ENCODE measurements at places on chromosomes 4 and X.
A peak's percentile ranks its signal among the peaks of the same experiment; 100 is the strongest.

- no peak for DNase-seq
These were observed 142.7 kb downstream of the AMMECR1 start for GRCh38 chrX:110175146-110175545.

- no peak for DNase-seq
These were observed 88.0 kb upstream of the SLITRK2 start for GRCh38 chrX:145729635-145730034.

GRCh38 chr4:7745301-7745885 lies 194.3 kb downstream of the AFAP1 start:
- no peak for DNase-seq

DNA sequence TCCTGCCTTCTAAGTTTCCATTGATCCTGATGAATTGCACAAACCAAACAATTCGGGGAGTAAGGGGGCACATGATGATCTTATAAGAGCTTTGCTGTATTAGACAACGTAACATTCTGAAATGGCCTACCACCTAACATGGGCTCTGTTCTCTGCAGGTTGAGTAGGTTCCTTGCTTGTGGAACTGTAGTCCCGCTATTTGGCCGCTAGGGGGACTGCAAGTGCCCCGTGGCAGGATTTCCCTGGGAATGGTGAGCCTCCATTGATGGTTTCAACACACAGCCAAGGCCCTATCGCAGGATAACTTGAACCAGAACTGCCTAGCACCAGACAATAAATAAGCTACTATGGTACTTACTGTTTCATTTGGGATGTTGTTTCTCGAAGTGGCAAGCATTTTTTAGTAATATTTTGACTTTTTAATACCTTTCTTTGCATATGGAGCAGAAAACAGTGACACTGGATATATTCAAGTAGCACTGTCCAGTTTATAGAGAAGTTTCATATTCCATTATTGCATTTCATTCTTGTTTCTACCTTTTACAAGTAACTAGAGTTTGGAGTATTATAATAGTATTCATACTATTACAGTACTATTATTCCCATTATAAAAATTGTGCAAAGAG lies 11.9 kb downstream of the AR start:
- peak; percentile 50 for DNase-seq

DNA sequence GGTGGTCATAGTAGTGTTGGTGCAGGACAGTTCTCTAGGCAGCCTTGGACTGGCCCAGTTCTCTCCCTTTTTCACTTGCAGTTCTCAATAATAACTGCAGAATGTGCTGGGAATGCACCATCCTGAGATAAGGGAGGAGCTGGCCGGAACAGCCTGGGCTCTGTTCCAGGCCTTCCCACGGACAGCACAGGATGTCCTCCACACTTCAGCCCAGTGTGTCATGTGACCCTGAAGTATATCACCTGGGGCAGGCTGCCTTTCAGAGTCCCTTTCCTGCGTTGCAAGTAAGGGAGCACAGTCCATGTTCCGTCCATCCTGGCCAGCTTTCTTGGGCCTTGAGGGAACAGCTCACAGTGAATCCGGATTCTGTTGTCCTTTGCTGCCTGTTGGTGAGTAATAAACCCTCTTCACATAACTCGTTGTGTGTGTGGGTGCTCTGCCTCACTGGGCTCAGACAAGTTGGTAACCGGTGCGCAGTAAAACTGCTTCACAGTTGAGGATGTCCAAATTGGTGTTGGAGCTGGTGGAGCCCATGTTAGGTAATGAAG lies 32.3 kb upstream of the BBS12 start:
- no peak for DNase-seq

- no peak for DNase-seq
These were observed 62.2 kb upstream of the GRPEL1 start for GRCh38 chr4:7129871-7130620.

DNA sequence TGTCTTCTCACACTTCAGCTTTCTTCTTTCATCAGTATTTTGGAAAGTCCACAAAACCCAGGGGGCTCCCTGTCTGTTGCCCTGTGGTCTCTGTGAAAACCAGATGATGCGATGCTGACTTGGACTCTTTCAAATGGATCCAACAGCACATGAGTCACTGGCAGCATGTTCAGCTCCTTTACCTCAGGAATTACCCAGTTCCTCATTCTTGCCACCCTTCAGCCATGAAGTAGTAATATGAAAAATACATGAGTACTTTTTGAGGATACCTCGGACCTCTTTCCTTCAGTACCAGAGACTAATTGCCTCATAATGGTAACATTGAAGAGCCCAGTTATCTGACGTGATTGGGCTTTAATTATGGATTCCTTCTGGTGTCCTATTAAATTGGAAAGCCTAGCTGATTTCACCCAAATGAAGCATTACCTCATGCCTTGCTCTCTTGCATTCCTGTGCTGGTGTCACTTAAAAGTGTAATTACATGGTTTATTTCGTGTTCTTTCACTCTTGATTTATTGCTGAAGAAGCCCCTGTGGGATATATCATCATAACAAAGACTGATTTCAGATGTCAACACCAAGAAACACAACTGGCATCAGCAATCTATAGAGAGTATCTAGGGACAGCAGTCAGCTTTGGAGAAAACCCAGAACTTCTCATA lies 63.4 kb downstream of the NFKB1 start:
- no peak for DNase-seq

DNA sequence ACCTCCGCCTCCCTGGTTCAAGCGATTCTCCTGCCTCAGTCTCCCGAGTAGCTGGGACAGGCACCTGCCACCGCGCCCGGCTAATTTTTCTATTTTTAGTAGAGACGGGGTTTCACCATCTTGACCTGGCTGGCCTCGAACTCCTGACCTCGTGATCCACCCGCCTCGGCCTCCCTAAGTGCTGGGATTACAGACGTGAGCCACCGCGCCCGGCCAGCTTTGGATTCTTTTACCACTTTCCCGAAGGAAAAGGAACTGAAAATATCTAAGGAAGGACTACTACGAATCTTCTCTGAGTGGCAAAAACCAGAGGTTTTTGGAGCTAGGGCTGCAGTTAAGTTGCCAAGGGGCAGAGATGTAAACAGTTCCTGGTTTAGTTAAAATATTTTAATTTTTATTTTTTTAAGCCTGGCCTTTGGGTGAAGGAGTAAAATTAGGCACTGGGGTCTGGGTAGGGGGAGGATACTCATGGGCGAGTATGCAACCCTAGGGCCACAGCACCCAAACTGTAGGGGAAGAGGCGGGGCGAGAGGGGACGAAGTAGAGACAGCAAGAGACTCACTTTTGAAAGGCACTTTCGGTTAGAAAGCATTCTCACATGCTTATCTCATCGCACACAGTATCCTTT lies 525 bp upstream of the CISD2 start:
- DNase-seq, result peak; percentile 38

GRCh38 chrX:100315566-100315965 lies 94.5 kb downstream of the PCDH19 start:
- DNase-seq, result no peak

GRCh38 chrX:54494989-54495813 lies 833 bp downstream of the FGD1 start:
- DNase-seq, result no peak

DNA sequence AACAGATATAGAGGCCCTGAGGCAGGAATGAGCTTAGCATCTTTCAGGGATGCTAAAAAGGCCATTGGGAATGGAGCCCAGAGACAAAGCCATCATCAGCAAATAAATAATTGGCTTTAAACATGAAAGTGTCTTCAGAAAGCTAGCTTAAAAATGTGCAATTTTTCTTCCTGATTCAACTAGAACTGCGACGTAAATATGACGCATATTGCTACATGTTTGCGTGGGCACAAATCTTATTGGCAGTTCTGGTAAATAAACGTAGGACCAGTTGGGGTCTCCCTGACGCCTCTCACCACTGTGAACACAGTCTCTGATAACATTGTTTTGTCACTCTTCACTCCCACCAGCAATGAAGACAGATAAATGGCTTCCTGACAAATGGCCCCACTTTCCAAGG lies 97.3 kb upstream of the SRD5A3 start:
- no peak for DNase-seq

DNA sequence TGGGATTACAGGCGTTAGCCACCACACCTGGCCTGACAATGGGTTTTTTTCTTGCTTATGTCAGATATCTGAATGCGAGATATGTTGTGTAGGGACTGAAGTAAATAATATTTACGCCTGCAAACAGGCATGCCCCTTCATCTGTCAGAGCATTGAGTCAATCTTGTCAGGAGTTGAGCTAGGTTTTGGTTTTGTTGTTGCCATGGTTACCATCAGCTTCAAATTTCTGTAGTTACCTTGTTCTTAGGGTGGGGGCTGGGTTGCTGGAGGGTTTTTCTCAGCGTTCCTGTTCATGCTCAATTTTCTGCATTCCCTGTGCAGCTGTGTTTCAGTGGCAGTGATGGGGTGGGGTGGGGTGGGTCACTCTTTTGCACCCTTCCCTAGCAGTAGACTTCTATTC lies 14.5 kb downstream of the MRPL1 start:
- no peak for DNase-seq

DNA sequence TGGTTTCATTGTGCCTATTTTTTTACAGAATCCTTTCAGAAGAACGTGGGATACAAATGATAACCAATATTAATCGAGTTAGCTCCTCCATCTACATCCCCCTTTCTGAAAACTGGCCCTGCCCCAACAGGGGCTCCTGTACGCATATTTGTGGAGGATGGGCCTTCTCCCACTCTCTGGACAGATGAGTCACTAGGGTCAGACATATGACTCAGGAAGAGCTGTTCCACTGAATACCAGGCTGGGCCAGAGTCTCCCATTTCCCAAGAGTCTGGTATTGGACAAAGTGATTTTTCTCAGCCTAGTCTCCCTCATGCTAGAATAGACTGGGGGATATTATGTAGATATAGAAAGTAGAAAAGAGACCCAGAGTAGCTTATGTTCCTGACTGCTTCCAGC lies 142.4 kb downstream of the TSPAN5 start:
- DNase-seq, result no peak

DNA sequence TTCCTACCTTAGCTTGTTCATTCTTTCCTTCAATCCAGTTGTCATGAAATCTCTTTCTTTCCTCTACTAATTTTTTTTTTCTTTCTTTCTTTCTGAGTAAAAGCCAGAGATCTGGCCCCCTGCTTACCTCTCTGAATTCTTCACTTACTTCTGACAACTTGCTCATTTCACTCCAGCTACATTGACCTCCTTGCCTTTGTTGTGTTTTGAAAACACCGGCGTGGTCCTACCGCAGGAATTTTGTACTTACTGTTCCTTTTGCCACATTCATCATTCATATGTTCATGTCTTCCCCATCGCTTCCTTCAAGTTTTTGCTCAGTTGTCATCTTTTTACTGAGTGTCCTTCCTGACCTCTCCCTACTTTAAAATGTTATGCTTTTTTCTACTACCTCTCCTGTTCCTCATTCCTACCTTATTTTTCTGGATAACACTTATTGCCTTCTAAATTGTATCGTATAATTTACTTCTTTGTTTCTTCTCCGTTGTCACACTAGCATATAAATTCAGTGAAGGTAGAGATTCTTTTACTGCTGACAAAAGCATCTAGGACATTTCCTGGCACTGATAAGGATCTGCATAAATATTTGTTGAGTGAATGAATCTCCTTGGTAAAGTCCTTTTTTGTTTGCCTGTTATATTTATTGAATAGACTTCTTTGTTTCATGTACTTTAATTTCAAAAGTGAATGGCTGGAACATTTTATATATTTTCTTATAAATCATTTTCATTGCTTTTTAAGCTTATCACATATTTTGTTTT lies 74.4 kb downstream of the NFKB1 start:
- no peak for DNase-seq

DNA sequence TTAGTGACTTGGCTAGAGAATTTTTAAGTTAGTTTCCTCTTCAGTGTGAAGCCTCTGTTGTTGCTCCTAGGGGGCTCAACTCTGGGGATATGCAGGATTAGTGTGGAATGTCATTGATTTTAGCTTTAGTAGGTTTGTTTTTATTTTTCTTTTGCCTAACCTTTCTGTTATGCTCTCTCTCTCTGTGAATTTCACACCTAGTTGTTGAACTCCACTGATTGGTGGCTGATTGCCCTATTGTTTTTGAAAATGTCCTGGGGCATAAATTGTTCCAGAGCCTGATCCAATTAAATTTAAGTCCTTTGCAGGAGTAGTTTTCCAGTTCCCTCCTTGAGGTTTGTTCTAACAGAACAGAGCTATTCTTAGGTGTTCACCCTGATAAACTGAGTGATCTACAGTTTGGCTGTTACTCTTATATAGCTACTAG lies 393.3 kb upstream of the CTSO start:
- DNase-seq, result no peak

DNA sequence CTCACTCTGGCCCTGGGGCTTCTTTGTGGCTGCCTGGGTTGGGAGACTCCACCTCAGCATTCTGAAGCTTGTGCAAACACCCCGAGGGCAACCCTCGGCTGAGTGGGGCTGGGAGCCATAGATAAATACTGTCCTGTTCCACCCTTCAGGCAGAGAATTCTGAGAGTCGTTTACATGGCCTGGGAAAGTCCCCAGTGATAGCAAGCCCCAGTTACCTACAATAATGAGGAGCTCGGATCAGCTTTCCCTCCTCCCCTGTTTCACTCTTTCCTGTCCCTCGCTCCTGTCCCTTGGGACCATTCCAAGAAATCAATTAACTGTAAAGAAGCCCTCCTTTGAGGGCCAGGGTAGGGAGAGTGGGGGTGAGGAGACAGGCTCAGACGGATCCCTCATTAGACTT lies 31.6 kb upstream of the DDX3X start:
- no peak for DNase-seq

DNA sequence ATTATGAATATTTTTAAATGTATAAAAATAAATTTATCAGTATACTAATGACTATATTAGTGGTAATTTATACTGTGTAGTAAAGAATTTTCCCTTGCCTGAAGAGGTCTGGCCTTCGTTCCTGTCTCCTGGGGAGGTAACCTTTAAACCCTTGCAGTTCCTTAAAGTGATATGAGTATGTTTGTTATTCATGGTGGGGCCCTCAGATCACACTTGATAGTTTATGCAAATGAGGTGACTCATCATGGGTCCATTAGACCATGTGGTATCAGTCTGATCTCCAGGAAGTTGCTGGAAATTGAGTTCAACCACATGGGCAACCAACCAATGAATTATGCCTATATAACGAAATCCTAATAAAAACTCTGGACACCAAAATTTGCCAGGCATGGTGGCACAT lies 904.1 kb downstream of the RPA4 start:
- DNase-seq, result no peak

- DNase-seq, result peak; percentile 76
These were observed 18.4 kb downstream of the IL21 start for GRCh38 chr4:122602277-122603142.

DNA sequence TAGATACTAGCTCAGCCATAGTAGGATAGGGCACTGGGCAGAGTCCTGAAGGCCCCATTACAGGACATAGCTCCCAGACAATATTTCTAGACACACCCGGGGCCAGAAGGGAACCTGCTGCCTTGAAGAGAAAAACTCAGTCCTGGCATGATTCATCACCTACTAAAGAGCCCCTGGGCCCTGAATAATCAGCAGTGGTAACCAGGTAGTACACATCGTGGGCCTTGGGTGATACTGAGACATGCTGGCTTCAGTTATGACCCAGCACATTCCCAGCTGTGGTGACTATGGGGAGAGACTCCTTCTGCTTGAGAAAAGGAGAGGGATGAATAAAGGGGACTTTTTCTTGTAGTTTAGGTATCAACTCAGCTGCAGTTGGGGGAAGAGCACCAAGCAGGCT lies 104.3 kb upstream of the STK26 start:
- no peak for DNase-seq

Measured in activated CD4-positive, alpha-beta T cell treated with anti-CD3 and anti-CD28 coated beads, Interleukin-2, Interleukin-6, amounts not matched to agents 100 ng/mL and 50 ng/mL, durations not matched to agents 16 hours and 8 hours (primary cell).